Purkinje cell (primary cell): ENCODE measurements at places on chromosomes 1 and 21. TPM values are rescaled to one million over a fixed set of nuclear protein-coding genes. Genes with fewer than 3 reads are reported as not detected.

Gene THBS3
- polyA plus RNA-seq = 0.56 and 2.3 TPM in 2 replicates

Gene HSD3B2
- not detected in 2 replicates for polyA plus RNA-seq

Gene CASQ1
- 3.3 and 18.4 TPM in 2 replicates for polyA plus RNA-seq

Gene C1orf116
- polyA plus RNA-seq = not detected in 2 replicates

Gene COX20
- 132 and 140 TPM in 2 replicates for polyA plus RNA-seq

Gene CFHR2
- not detected in 2 replicates for polyA plus RNA-seq

Gene MASP2
- polyA plus RNA-seq = 2.3 TPM in 1 of 2 replicates, not detected in the other

Gene MTARC2
- 4.8 and 5.8 TPM in 2 replicates for polyA plus RNA-seq

Gene CAMK1G
- 3.0 and 12.7 TPM in 2 replicates for polyA plus RNA-seq

Gene DDR2
- 1.1 TPM in 2 replicates for polyA plus RNA-seq

Gene ZNF648
- polyA plus RNA-seq = 0.07 and 0.17 TPM in 2 replicates

Gene ANKRD65
- polyA plus RNA-seq = 0.24 TPM in 1 of 2 replicates, not detected in the other

Gene ADAMTSL4
- not detected in 2 replicates for polyA plus RNA-seq

Gene LDLRAD2
- 0.27 TPM in 1 of 2 replicates, not detected in the other for polyA plus RNA-seq

Gene HS2ST1
- polyA plus RNA-seq = 13.2 and 14.2 TPM in 2 replicates

Gene SLC22A15
- polyA plus RNA-seq = 13.1 and 16.7 TPM in 2 replicates

Gene ERICH3
- polyA plus RNA-seq = 8.1 and 11.1 TPM in 2 replicates

Gene TFF2
- not detected in 2 replicates for polyA plus RNA-seq

Gene SYT14
- 9.6 and 10.3 TPM in 2 replicates for polyA plus RNA-seq

Gene RUNX1
- polyA plus RNA-seq = 0.26 TPM in 1 of 2 replicates, not detected in the other

Gene LIPI
- 0.34 and 0.43 TPM in 2 replicates for polyA plus RNA-seq

Gene MYBPHL
- 1.1 TPM in 1 of 2 replicates, not detected in the other for polyA plus RNA-seq
